ENCODE measurements at places on chromosomes 2 and 18.

GRCh38 chr18:56373601-56374000 is 264.8 kb downstream of the TXNL1 start:
- DNase-seq, result no peak

- DNase-seq, result no peak
Measured at GRCh38 chr2:7225848-7226247, 308.6 kb downstream of the RNF144A start.

GRCh38 chr18:37334631-37335408 is 230.8 kb downstream of the CELF4 start:
- no peak for DNase-seq

DNA sequence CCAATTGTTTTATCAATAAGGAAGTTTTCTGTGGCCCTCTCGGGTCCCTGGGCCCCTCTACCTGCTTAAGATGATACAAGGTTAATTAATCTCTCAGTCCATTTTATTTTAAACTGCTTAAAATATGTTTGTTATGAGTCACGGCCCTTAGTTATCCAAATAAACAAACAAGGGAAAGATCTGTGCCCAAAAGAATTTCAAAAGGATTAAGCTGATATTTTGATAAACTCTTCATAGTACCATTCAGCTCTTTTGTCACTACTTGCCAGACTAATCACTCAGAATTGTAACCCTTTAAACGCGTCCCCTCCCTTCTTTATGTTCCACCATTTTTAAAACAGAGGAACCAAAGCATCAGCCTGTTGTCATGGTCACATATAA is 144.7 kb upstream of the STK17B start:
- no peak for DNase-seq

DNA sequence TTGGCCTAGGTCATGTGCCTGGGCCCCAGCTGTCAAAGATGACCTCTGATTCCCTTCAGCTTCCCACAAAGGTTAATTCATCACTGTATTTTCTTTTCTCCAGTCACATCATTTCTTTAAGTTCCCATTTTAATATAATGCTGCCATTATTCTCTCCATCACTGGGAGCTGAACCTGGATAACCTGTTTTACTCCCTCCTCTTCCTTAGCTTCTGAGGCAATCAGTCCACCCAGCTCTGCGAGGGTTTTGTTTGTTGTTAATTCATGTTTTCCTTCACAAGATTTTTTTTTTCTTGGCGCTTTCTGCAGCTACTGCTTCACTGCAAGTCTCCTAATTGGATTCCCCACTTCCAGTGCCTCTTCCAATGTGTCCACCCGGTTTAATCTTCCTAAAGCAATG is 5.1 kb upstream of the EML4 start:
- DNase-seq, result no peak

DNA sequence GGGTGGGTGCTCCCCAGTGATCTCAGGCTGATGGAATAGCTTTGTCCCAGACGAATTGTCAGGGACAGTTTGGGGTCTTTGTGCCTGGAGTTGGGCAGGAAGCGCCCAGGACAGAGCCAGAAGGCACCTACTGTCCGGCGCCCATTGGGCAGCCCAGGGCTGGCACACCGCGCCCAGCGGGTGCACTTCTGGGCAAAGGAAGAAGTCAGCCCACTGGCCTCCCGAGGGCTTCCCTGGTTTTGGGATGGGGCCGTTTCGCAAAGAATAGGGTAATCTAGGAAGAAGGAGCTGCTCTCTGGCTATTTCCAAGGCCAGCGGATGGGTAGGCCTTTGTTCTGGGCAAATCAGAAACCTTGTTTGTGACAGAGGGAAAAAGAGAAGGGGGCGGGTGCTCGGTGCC is 3.5 kb upstream of the SIX2 start:
- no peak for DNase-seq

- DNase-seq, result no peak
Measured at GRCh38 chr18:60775978-60776377, 403.4 kb upstream of the MC4R start.

- no peak for DNase-seq
Measured at GRCh38 chr2:235129850-235130249, 178.0 kb downstream of the SH3BP4 start.

DNA sequence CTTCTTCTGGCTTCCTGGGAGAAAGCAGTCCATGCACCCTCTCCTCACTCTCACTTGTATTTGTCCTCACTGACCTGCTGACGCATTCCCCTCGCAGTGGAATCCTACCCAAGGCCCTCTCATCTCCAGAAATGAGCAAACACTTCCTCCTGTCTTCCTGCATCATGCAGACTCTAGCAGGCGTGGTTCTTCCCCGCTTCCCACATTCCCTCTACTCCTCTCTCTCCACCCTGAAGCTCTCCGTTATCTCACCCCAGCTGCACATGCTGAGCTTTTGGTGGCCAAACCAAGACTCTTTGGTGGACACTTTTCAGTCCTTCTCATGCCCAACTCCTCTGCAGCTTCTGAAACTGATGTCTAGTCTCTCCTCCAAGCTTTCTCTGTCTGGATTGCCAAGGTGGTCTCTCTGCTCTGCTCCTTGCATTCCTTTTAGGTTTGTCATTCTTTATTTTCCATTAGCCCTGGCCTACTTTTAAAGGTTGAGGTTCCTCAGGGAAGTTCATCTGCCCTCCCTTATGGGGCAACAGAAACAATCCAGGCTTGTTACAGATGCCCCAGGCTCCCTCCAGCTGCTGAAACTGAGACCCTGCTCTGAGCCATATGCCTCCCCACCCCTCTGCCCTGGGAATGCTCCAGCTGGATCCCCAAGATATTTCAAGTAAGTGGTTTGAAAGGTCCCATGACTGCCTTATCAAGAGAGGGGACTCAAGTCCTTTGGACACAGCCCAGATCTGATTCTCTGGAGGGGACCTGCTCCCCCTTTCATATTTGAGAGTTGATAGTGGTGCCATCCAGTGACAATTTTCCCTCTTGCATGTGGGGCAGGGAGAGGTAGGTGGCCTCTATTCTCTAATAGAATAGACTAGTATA is 835 bp upstream of the IL18RAP start:
- no peak for DNase-seq

DNA sequence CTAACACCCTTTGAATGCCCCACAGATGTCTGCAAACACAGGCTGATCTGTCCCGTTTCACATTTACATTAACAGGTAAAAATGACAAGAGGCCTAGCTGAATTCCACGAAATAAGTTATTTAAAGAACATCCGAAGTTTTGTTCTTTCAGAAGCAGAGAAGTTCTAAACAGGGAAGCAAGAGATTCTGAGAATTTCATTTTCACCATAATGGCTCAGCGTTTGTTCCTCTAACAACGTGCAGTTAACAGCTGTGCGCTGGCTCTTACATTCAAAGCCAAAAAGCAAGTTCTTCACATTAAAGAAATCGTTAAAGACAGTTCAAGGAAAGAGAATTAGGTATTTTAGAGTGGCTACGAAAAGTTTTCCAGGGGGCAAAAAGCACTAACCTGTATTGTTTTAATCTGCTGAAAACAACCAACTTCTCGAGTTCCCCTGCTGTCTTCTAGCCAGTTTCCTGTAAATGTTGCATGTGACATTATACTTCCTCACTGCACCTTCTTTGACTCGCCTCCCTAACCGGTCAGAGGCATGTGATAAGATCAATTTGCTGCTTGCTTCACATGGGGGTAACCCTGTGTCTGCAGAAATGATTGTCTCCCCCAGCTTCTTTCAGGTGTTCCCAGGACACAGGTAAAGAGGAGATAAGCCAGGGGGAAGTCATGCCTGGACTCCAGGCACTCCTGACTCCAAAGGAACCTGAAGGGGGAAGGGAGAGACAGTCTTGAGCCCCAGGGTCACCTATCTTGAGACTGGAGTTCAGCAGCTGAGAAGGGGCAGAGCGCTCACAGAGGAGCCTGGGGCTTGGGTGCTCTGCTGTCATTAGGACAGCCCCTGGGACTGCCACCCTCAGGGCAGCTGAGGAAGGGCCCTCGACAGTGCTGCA is 36.8 kb upstream of the WIPF1 start:
- DNase-seq, result no peak

DNA sequence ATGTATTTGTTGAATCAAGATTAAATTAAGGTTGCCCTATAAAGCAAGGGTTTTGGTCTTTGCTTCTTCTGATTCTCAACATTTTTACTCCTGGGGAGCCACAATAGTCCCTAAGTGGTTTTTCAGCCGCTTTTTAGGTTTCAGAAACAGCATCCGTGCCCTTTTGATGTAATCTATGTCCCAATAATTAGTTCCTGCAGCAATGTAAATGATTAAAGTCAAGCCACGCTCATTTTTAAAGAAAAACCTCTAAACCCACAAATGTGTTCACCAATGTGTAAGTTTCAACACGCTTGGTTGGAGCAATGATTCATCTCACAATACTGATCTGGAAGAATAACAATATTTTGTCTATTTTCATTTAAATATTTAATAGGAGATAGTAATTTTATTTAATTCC is 5.6 kb downstream of the ARL4C start:
- DNase-seq, result no peak

DNA sequence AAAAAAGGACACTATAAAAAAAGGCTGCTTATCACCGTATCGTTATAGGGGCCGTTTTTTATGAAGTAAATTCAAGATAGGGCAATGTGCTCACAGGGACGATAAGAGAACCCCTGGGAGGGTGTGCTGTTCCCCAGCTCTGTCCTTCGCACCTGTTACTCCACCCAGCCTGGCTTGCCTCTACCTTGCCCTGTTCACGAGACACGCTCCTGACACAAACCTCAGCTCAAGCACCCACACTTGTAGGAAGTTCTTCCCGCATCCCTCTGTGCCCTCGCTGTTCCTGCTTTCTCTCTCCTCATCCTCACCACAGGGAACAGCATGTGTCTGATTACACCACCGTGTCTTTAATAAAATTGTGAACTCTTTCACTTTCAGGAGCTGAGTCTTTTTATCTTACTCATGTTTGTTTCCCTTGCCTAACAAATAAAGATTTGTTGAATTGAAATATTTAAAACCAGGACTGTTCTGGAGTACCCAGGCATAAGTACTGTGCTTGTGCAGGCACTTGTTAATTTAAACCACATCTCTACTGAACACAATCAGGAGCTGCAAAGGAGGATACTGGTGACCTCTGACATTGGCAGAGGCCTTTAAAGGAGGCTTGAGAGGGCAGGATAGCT is 26.0 kb upstream of the KIDINS220 start:
- no peak for DNase-seq

DNA sequence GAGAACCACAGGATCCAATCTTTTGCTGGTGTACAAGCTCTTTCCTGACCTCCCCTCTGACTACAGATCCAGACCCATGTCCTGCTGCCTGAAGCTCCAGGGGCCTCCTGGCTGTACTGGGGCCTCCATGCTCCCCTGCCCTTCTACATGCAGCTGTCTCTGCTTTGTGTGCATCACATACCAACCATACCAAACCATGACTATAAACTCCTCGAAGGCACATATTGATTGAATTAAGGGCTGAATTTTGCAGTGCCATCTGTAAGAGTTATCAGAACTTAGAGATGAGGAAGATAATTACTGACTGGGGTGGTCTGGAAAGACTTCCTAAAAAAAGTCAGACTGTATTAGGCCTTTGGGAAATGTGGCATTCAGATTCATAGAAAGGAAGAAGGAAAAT is 139.9 kb upstream of the CXCR4 start:
- DNase-seq, result no peak

GRCh38 chr2:121910139-121910538 is 154.7 kb downstream of the TSN start:
- no peak for DNase-seq

DNA sequence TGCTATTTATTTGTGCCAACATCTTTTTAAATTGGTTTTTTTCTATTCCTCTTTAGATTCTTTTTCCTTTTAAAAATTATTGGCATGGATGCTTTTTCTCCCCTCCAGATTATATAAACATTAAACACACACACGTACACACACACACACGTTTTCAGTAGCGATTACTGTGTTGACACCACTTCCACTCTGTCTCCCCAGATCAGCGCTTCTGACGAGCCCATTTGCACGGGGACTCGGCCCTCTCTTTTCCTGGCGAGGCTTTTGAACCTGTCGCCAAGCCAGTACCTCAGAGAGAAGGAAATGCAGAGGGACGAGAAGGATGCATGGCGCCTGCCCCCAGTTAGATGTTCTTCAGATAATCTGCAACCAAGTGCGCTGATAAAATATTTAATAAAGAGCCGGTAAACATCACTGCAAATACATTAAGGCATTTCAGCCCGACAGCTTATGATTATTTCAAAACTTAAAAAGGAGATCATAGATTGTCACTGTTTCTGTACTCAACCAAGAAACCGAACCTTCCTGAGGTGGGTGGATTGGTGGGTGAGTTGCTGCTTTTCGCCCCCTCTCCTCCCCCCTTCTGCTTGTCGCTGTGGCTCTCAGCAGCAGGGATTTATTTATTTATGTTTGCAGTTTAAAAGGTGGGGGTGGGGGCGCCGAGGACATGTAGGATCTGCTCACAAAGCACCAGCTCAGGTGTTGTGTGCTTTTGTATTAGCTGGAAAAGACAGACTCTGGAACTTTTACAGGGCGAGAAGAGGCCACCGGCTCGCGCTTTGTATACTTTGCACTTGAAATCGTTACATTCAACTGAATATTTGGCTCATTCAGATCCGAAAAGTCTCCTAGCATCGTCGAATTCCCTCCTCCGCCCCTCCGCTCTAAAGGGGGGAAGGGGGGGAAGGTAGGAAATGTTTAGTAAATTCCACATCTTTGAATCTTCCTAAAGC is 787 bp upstream of the TBR1 start:
- no peak for DNase-seq

GRCh38 chr2:74764429-74765272 is 69.3 kb upstream of the HK2 start:
- no peak for DNase-seq

DNA sequence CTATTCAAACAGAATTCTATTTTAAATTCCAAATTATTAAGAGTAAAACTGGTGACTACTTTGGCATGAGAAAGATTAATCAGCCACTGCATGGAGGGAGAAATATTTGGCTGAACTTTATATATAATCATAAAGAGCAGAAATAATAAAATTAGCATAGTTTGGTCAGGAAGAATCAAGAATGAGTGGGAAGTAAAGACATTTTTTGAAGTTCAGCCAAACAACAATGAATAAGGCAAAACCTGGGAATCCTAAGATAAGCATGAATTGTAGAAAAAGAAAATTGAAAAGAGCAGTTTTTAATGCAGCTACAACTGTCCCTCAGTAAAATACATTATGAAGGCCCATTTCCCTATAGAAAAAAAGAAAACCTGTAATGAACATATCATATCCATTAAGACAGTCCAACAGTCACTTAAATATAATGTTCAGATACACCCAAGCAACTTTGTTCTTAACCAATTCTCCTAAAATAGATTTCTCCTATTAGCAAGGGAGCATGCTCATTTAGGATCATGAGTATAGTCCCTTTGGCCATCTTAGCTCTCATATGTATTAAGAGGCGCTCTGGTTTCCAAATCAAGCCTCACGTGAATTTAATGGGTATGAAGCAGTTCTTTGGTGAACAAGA is 6.5 kb downstream of the TMEM17 start:
- DNase-seq, result no peak

- no peak for DNase-seq
Measured at GRCh38 chr2:27959496-27959895, 69.0 kb downstream of the BABAM2 start.
